ENCODE measurements at places on chromosomes 2 and 18. TPM values are rescaled to one million over a fixed set of nuclear protein-coding genes. Genes with fewer than 3 reads are reported as not detected.

Gene CXCR1
- total RNA-seq = 4.4 TPM

Gene GNAL
- 20.4 TPM for total RNA-seq

Gene TMEM37
- 4.9 TPM for total RNA-seq

Gene SRD5A2
- not detected for total RNA-seq

Gene IL36A
- not detected for total RNA-seq

Gene LTBP1
- total RNA-seq = 584 TPM

Gene SNED1
- total RNA-seq = 133 TPM

Gene NCK2
- total RNA-seq = 41.0 TPM

Gene UGT1A6
- total RNA-seq = not detected
